Activated CD4-positive, alpha-beta T cell treated with anti-CD3 and anti-CD28 coated beads, Interleukin-2, Interleukin-4, amounts not matched to agents 100 ng/mL and 50 ng/mL, durations not matched to agents 16 hours and 8 hours (primary cell): ENCODE measurements at places on chromosomes 2 and 18.

DNA sequence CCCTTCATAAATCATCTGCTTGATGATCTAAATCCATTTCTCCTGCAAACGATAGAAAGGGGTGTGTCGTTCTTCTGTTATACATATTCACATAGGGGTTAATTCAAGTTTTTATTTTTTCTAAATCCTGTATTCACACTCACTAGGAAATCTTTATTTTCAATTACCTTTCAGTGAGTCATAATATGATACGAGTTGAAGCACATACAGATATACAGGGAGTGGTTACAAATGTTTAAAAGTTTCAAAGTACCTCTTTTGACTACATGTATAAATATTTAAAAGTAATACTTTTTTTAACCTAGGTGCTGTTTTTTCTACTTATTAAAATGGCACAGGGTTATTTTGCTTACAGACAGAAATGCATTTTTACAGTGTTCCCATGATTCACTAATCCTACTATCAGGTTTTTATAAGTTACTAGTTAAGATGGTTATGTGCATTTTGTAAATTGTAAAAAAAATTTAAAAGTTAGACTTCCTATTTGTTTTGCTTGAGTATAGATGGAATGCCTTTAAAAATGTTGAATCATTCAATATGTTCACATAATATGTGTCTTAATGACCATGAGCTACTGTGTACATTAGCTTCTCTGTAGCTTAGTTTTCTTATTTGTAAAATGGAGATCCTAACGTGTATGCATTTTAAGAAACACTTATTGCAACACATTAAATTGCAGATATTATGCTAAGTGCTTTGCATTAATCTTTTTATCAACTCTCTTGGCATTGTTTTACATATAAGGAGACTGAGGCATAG, 1378.1 kb downstream of the DSC3 start:
- DNase-seq = no peak

GRCh38 chr2:11652553-11652952, 17.4 kb downstream of the NTSR2 start:
- DNase-seq = no peak

DNA sequence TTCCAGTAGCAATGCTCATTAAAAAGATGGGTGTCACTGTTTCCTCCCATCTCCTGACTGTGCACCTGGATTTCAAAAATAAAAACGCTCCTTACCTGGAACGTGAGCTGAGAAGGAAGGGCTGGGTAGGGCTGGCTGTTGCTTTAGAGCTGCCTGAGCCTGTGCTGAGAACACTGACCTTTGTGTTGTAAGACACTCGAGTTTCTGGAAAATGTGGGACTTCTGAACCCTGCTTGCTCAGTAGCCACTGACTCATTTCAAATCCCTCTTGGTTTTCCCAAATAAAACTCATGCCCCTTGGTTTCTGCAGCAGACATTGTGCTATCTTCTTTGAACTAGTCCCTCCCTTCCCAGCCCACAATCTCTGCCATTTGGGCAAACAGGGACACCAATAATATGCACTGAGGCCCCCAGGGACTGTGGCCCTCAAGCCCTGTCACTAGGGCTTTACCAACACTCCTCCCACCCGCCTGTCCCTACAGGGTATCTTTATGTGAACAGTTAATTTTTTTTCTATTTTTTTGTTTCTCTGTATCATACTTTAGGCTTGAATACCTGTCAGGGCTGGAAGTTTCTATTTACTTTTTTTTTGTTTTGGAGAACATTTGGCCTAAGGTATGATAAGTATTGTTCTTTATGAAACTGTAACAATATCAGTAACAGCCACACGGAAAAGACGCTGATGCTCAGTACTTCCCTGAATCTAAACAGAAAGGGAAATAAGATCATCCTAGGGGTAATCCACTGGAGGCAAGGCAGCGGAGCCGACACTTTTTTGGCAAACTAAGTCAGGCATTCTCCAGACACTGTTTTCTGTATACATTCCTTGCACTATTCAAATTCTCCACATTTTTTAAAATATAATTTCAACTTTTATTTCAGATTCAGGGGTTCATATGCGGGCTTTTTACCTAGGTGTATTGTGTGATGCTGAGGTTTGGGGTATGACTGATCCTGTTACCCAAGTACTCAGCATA, 280.2 kb downstream of the STK39 start:
- no peak for DNase-seq

DNA sequence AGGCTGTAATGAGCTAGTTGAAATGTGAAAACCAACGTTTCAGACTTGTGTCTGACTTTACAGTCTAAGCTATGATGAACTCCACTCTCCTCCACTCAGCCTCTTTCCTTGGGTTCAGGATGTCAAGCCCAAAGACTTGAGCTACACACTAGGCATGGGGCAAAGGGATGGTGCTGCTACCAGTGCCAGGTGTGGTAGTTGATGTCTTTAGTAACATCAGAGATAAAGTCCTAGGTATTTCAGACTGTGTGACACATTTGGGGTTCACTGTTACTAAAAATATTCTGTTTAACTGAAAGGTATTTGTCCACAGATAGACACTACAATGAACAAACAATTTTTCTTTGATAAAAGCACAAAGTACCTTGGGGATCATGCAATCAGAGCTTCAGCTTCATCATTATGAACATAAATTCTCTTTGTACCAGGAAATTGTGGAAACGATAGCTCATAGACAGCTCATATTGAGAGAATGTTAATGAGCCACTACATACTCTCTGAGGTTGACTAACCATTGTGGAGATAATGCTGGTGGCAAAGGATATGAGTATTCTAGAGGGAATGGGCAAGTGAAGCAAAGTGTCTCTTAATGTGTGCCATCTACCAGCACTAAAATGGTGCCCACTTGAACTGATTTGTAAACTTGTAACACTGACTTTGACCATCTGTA, 253.7 kb upstream of the THUMPD2 start:
- peak; percentile 51 for DNase-seq

GRCh38 chr18:57743008-57743407, 60.1 kb downstream of the ATP8B1 start:
- DNase-seq = no peak

GRCh38 chr2:25389161-25389560, 47.4 kb upstream of the DNMT3A start:
- DNase-seq = no peak

DNA sequence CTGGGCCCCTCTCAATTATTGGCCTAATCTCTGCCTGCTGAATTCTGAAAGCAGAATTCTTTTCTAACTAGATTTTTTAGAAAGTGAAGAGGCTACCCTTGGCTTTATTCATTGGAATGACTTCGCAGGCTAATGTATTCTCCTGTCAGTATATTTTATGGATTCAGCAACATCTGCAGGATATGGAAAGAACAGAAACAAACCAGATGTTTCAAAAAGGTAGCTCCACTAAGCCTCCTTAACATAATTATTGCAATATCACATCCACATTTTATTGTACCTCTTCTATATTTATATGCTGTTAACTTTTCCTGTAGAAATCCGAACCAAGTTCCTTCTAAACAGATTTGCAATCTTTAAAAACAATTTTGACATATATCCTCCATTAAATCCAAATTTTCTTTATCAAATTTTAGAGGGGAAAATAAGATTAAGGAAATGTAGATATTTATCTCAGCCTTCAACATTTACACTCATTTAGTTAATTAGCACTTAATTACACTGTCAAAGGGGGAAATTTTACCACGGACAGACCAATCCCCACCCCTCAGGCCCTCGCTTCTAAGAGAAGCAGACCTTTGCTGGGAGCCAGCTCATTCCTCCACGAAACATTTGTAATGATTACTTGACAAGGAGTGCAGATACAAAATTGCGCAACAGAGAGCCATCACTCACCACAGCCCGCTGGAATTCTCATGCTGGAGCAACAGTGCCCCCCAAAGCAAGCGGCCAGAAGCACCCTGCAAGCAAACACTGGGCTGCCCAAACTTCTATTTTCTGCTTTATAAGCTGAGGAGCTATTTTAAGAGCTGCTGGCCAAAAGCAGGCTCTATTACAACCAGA, 253.4 kb downstream of the ETAA1 start:
- DNase-seq = peak; percentile 7

DNA sequence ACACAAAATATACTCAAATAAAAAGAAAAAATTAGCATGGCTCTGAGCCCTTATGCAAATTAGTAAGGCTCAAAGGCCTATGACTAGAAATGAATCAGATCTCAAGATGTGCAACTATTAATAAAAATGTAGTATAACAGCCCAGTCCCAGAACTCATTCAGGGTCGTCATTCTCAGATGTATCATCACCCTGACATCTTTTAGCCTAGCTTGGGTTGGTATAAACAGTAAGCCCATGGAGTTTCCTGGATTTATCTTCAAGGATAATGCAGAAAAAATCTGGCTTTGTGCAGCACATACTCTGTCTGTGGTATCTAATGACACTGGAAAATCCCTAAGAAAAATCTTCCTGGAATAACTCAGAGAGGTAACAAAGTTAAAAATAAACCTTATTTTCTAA, 239.3 kb downstream of the ZNF385B start:
- DNase-seq = no peak

- DNase-seq = peak; percentile 87
These were observed at the start of gene SP140L for GRCh38 chr2:230326453-230327417. SP140L (plus strand) TSS chr2:230327193; CDS start chr2:230327270, 77 bp downstream.

DNA sequence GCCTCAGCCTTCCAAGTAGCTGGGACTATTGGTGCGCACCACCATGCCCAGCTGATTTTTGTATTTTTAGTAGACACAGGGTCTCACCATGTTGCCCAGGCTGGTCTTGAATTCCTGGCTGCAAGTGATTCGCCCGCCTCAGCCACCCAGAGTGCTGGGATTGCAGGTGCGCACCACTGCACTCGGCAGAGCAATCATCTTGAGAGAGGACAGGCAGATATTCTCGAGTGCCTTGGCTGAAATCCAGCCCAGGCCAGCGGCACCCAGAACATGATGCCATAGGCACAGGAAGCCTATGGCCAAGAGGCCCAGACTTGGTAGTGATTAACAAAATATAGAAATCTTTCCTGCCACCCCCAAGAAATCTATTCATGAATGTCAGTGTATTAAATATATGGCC, 58.0 kb upstream of the PEX13 start:
- DNase-seq = no peak

DNA sequence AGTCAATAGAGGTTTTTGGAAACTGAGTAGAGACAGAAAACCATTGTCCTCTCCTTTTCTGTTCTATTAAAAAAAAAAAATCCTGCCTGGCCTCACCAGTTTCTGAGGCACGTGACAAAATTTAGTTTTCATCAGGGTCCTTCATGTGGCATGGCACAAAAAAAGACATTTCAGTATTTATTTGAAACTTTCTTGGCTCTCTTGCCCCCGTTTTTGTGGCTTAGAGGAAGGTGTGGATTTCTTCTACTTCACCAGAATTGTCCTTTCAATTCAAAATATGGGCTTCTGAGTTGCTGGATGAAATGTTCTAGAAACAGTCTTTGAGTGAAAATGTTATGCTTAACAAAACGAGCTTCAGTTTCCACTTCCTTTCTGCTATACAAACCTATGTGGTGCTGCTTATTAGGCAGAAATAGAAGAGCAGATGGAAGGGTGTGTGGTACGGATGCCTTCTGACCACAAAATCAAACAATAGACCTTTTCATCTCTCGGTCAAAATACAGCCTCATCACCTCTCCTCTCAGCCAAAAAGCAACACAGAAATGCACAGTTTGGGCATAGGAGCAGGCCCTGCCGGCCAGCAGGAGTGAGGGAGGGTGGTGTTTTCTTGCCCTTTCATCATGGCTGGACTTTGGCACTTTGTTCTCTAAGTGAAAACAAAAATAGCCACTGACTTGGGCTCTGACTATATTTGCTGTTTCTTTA, 89.2 kb downstream of the SH3RF3 start:
- no peak for DNase-seq

- DNase-seq = no peak
These were observed 34.0 kb downstream of the PIGN start for GRCh38 chr18:62152844-62153243.

DNA sequence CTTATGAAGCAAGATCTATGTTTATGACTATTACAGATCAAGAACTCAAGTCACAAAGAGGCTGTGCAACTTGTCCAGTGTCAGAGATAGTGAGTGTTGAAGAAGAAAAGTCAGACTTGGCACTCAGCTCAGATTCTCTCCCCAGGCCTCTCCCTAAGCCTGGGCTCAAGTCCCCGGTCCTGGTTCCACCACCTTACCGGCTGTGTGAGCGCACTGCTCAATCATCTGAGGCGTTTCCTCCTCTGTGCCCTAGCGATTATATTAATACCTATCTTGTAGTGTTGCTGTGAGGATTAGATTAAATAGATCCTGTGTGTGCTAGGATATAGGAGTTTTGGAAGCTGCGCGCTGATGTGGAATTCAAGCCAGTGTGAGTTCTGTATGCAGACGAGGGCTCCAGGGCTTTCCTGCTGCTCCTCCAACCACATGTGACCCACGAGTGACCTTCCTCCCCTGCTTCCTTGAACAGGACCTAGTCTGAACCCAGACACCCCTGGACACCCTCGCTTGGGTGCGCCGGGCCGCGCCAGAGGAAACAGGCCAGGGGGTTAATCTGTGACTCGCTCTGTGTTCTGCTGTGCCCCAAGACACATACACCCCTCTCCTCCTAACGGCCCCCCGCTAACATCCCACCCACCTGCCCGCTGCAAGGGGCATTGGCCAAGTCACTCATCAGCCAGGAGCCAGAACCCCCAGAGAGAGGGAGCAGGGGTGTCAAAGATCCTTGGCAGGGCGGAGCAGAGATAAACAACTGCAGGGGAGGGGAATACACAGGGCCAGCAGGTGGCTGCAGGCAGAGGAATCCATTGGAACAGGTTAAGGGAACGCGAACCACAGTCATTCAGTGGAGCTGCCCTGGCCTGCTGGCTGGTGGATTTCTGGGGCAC, 38.3 kb downstream of the TNS1 start:
- DNase-seq = no peak

DNA sequence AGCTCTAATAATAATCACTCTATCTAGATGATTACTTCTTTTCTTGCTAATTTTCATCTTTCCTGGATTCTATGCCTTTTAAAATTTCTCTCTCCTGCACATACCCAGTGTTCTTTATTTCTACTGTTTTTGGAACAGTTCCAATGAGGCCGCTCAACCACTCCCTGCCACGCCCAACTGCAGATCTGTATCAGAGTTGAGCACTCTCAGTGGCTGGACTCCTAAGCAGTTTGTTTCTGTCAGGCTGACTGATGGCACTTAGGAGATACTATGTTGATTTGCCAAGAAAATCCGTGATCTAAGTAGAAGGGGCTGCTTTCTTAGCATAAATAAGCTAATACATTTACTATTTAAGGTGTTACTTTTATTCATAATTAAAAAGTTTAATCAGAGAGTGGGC, 192.8 kb downstream of the ARHGAP15 start:
- no peak for DNase-seq

- DNase-seq = no peak
These were observed 32.9 kb downstream of the ZC3H15 start for GRCh38 chr2:186518945-186519344.

DNA sequence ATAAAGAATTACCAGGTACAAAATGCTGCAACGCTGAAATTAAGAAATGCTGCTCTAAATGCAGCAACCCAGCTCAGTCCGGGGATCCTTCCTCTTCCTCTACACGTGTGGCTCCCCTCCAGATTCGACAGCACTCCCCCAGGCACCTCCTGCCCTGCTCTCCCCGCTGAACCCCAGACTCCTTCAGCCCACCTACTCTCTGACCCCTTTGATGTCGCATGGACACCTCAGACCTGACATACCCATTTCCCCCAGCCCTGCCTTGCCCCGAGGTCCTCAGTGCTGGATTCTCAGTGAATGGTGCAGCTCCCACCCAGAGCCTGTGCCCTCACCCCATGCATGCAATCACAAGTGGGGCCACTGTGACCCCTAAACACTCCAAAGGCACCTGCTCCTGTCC, 4.6 kb upstream of the ADRA2B start:
- no peak for DNase-seq

GRCh38 chr2:106161938-106162820, 31.9 kb downstream of the UXS1 start:
- DNase-seq = no peak
